Panc1 (cell line): ENCODE measurements at places on chromosomes 5 and 9.

DNA sequence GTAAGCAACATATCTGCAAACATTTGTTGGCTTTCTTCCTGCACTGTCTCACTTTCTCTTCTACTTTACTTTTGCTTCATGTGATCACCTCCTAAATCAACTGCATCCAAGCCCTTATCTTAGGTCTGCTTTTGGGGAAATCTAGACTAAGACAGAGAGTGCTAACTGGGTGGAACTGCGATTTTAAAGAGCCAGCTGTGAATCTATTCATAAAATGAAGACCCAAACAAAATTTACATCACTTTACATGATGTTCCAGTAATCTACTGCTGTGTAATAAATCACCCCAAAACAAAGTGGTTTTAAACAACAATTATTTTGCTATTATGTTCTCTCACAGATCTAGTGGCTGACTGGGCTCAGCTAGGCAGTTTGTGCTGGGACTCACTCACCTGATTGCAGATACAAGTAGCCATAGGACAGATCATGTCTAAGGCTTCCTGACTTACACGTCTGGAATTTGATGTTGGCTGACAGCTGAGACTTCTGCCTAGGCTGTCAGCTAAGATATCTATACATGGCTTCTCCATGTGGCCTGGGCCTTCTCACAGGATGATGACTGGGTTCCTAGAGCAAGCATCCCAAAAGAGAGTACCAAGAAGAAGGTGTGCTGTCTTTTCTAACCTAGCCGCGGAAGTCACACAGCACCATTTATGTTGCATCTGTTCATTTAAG is 145.1 kb upstream of the TBCA start:
- DNase-seq: no peak

- no peak for DNase-seq
These were observed 31.4 kb downstream of the RXRA start for GRCh38 chr9:134357631-134358025.

GRCh38 chr5:119289438-119290044 is 66.3 kb upstream of the TNFAIP8 start:
- DNase-seq: no peak

- DNase-seq: no peak
These were observed 161.2 kb downstream of the ZNF462 start for GRCh38 chr9:107024193-107024592.

- DNase-seq: no peak
These were observed 90.6 kb upstream of the RUFY1 start for GRCh38 chr5:179459771-179460170.

GRCh38 chr9:137694962-137695875 is 76.4 kb downstream of the EHMT1 start:
- DNase-seq: no peak

- DNase-seq: no peak
These were observed 80.1 kb downstream of the ALDH1A1 start for GRCh38 chr9:72872718-72873117.

DNA sequence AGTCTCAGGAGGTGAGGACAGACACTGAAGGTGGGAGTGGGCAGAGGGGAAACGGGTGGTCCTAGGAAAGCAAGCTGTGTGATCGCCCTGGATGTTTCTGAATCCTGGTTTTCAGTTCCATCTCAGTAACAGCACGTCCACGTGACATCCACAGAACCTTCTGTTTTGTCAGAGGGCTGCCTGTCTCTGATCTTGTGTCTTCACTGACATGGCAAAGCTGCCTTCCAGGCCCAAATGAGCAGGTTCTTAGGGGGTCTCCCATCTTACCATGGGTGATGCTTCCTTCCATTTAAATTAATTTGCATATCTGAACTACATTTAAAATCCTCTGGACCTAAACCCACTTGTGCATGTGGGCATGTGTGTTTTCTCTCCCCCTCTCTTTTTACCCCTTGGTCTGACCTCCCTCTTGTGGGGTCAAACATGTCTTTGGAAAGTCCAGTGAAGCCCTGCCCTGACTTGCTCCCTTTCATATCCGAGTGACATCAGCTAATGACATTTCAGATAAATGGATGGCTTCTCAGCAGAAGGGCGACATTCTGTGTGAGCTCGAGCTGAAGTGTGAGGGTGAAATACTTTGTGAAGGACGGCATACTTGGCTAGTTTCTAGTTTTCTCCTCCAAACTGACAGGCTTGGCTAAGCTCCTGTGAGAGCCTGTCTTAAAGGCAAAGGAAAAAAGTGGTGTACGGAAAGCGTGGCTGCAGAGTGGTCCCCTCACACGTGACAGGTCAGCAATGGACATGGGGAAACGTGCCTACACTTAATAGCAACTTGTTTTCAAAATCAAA is 204.8 kb upstream of the S1PR3 start:
- no peak for DNase-seq

DNA sequence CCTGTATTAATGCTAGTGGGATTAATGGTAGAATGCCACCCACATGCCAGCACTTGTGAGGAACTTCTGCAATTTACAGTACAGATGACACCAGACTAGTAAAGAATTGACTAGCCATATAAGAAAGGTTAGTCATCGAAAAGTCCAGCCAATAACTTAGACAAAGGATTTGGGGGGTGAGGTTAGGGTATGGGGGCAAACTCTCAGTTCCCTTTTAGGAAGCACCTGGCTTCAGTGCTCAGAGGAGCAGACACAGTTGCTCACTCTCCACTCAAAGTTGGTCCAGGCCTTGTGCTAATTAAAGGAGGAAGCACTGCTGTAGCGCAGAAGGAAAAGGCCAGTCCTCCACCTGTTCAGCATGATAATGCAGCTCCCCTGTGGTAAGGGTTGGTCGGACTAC is 25.2 kb downstream of the TGFBR1 start:
- DNase-seq: no peak

- no peak for DNase-seq
These were observed 47.6 kb downstream of the ADAMTS2 start for GRCh38 chr5:179297486-179298180.

GRCh38 chr9:36499174-36499890 is 73.4 kb upstream of the MELK start:
- no peak for DNase-seq

DNA sequence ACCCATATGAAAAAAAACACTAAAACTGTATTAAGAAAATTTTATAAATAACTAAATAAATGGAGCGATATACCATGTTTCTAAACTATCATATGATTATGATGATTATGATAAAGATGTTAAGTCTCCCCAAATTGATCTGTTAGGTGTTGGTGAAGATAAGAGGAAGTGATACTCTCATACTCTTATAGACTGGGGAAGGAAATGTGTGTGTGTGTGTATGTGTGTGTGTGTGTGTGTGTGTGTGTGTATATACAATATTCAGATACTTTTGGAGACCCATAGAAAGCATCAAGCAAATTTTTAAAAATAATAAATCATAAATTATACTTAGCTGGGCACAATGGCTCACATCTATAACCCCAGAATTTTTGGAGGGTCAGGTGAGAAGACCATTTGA is 62.9 kb downstream of the TMEM232 start:
- DNase-seq: no peak

GRCh38 chr5:66629446-66629845 is 33.3 kb downstream of the MAST4 start:
- DNase-seq: no peak

GRCh38 chr5:139371482-139372435 is 11.3 kb downstream of the SLC23A1 start:
- no peak for DNase-seq

DNA sequence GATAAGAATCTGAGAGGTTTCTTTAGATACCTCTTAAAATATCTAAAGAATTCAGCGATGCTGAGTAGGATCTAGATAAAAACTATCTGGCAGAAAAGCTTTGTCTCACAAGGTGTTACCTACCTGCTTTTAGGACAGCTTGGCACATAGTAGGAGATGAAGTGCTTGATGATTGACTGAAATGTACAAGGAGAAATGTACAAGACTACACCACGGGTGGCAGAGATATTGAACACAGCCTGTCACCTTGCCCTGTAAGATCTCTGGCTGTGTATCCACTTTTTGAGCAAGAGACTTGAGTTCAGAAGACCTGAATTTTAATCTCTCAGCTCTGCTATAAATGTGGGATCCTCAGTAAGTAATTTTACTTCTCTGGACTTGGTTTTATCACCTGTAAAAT is 15.7 kb downstream of the ALDOB start:
- no peak for DNase-seq

DNA sequence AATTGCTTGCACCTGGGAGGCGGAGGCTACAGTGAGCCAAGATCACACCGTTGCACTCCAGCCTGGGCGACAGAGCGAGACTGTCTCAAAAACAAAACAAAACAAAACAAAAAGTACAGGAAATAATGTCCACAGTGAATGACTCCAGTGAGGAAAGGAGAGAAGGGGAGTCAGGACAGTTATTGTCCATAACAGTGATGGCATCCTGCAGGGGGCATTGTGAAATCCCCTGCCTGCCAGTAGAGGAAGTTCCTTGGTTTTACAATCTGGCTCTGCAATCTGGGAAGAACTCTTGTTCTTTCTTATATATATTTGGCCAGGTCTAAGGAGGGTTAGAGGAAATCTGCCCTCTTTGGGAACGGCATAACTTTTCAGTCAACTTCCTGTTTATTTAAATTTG is 8.2 kb downstream of the SH3GL2 start:
- DNase-seq: no peak

- no peak for DNase-seq
These were observed 24.0 kb upstream of the TCF7 start for GRCh38 chr5:134090522-134090921.

DNA sequence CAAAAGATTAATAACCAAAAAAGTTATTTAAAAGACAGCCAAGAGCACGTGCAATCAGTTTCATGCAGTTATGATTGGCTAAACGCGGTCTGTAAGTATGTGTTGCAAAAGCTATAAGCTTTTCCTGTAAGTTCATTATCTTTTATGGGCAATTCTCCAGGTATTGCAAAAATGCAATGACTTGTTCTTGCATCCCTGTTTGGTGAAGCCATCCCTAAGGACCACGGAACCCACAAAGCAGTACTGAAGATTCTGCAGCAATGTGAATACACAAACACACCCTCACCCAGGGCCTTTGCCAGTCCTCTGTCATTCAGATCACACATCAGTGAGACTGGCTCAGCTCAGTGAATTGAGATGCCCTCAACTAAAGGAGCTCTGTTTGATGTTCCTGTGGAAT is 11.4 kb downstream of the GCNT4 start:
- no peak for DNase-seq

DNA sequence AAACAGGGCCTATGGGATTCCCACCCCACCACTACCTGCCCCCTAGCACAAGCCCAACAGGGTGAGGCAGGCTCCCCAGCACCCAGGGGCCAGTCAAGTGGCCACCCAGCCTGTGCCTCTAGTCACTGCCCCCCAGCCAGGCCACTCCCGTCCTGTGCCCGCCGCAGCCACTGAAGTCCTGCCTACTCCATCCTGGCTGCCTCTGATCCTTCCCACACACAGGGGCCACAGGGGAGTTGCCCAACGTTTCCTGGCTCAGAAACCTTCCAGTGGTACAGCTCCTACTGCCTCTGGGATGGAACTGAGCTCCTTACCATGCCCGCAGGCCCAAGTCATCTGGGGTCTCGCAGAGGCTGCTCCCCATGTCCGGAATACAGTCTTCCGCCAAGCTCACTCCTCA is 70.2 kb upstream of the STXBP1 start:
- no peak for DNase-seq

GRCh38 chr9:70406434-70406862 is 8.0 kb downstream of the KLF9 start:
- no peak for DNase-seq

GRCh38 chr5:61344187-61344944 is 12.3 kb downstream of the ZSWIM6 start:
- DNase-seq: no peak

- DNase-seq: no peak
These were observed 101.2 kb downstream of the PLK2 start for GRCh38 chr5:58358501-58359178.

GRCh38 chr5:133730866-133731265 is 118.5 kb upstream of the FSTL4 start:
- DNase-seq: no peak

- no peak for DNase-seq
These were observed 436.0 kb downstream of the TMEM38B start for GRCh38 chr9:106130374-106130773.

DNA sequence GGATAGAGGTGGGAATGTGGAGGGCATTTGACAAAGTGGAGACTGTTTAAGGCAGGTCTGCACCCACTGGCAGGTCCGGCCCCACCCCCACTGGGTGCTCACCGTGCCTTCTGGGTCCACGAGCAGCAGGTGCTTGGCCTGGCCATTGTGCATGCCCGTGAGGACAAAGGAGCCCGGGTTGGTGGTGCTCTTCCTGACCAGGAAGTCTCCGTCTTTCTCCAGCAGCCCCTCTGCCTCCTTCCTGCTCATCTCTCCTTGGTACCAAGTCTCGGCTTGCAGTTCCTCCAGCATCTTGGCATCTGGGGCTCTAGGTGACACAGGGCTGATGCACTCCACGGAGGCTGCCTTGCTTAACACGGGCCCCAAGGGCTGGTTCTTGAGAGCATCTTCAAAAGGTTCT is 46.6 kb downstream of the S1PR3 start:
- no peak for DNase-seq

DNA sequence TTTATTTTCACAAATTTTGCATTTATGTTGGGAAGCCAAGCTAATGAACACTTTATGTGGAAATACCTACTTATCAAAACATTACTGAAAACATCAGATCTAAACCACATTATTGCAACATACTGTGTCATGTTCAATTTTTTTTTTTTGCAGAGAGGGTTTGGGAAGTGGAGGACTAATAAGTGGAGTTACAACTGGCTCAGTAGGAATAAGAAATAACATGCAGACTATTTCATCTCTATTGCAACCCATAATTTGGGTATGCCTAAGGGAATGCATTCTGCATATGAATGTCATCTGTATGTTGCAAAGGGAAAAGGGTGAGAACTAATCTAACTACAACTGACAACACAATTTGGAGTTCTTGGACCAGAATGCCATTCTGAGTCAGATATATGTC is 41.8 kb downstream of the APC start:
- DNase-seq: no peak

- DNase-seq: no peak
These were observed 49.5 kb downstream of the APBA1 start for GRCh38 chr9:69622676-69623075.

DNA sequence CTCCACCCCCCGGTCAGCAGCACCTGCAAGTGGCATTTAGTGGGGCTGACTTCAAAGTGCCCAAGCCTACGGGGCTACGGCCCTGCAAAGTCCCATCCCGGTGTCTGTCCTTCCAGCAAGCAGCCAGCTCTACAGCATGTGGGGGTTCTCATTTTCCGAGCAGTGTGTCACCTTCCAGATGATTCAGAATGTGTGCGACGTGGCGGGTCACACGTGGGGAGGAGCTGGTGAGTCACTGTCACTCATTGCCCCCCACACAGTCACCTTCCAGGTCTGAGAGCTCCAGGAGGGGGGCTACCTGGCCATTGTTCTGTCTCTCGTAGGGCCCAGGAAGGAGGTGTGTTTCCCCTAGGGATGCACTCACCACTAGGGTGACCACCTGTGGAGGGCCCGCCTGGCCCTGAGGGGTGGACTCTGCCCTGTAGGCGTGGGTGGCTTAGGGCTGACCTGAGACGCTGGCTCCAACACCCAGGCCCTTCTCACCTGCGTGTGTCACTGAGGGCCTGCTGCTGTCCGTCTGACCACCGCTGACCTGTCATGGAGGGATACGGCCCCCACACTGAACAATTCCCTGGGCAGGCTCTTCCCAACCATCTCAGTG is 70.2 kb downstream of the SEMA4D start:
- DNase-seq: no peak
